ENCODE measurements at places on chromosomes 2 and 18.
A peak's percentile ranks its signal among the peaks of the same experiment; 100 is the strongest.

GRCh38 chr2:239735131-239735828 lies 289.9 kb downstream of the NDUFA10 start:
- no peak for DNase-seq

GRCh38 chr2:143937723-143938350 lies 582.1 kb downstream of the ZEB2 start:
- no peak for DNase-seq

DNA sequence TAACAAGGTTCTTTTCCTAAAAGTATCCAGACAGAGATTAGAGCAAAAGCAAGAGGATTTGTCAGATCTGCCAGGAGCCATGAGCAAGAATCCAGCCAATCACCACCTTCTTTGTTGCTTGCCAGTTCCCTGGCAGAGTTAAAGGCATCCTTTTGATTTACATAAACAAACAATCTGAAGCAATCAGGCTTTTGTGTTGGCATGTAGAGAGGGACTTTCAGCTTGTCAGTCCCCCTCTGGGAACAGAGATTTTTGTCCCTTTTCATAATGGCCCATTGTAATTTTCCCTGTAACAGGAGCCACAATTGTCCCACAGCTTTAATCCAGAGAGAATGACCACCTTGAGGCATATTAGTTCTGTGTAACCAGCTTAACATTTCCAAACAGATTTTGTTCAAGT lies at the start of gene ERMN:
ERMN (minus strand) TSS at position 39 of the 400 bp plus-strand sequence. CDS start 182 bp downstream, outside the sequence.
- no peak for DNase-seq

DNA sequence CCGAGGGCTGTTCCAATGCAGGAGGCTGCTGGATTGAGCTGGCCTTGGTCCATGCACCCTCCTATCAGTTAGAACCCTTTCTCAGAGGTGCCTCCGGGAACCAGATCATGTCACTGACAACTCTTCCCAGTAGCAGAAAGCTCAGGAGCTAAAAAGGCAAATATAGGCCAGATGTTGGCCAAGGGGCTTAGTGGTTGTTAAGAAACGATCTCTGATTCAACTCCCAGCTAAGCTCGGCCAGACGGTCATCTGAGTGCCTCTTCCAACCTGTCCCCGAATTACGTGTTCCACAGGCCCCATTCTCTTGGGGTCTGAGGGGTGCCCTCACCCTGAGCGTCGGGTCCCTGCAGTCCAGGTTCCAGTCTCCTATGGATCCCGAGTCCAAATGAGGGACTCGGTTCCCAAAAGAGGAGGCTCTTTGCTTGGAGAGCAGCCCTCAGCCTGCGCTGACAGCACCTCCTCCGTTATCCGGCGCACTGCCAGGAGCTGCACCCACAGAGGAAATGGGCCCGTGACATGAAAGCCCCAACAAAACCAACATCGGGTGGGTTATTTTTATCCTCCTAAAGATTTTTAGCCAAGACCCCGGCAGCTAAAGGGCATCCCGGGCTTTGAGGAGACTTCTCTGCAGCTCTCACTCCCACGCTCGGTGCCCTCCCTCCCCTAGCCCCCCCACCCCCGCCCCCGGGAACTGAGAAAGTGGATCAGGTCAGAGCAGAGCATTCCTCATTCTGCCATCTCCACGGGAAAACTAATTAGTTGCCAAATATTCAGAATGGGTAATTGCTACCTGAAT lies 106.6 kb upstream of the ID2 start:
- DNase-seq: peak; percentile 20

- no peak for DNase-seq
These were observed 349.8 kb downstream of the TNS1 start for GRCh38 chr2:217652761-217653639.

DNA sequence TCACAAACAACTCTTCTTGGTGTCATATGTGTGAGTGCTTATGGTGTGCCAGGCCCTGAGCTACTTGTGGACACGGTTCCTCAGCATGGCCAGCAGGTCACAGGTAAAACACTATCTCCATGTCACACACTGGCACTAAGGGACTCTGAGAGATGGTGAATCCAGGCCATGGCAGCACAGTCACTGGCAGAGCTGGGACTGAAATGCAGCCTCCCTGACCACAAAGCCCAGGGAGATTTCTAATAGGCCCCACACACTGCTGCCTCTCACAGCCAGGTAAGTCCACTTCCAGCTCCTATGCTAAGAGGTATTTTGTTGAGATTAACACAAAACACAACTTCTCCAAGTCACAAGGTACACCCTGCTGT lies 92.0 kb downstream of the ACTR2 start:
- no peak for DNase-seq

Data from bone marrow (tissue), 2 donors.